Stimulated activated CD8-positive, alpha-beta memory T cell treated with anti-CD3 and anti-CD28 coated beads, Interleukin-7, amount 100 ng/mL, for 24 hours (primary cell): ENCODE measurements at places on chromosomes 4 and X.

- no peak for DNase-seq
These were observed 607.1 kb downstream of the PCDH18 start for GRCh38 chr4:136925203-136925602.

- no peak for DNase-seq
These were observed 55.2 kb downstream of the HTRA3 start for GRCh38 chr4:8324640-8325239.

- DNase-seq: no peak
These were observed at the start of gene GPR101 for GRCh38 chrX:137033774-137034507. GPR101 (minus strand) TSS chrX:137033995; CDS start chrX:137031674, 2,321 bp downstream.

- no peak for DNase-seq
These were observed 1.4 kb downstream of the RAI2 start for GRCh38 chrX:17859609-17860178.

GRCh38 chr4:25842229-25842845 lies 20.5 kb downstream of the SEL1L3 start:
- DNase-seq: no peak

DNA sequence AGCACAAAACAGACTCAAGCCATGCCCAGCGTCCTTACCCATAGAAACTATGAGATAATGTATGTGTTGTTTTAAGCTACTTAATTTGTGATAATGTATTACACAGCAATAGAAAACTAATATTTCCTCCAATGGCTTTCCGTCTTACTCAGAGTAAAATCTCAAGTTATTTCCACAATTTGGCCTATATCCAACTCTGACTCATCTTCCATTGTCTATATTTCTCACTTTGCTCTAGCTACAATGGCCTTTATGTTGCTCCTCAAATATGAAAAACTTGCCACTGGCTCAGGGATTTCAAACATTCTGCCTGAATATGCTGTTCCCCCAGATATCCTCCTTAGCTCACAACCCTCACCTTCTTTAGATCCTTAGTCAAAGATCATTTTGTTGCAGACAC lies 31.6 kb downstream of the IQCM start:
- no peak for DNase-seq
